ENCODE measurements at places on chromosomes 11 and 22. TPM values are rescaled to one million over a fixed set of nuclear protein-coding genes. Genes with fewer than 3 reads are reported as not detected.

FGF3 gene
- not detected for polyA plus RNA-seq

OR52A1 gene
- 0.05 TPM for polyA plus RNA-seq

DNA sequence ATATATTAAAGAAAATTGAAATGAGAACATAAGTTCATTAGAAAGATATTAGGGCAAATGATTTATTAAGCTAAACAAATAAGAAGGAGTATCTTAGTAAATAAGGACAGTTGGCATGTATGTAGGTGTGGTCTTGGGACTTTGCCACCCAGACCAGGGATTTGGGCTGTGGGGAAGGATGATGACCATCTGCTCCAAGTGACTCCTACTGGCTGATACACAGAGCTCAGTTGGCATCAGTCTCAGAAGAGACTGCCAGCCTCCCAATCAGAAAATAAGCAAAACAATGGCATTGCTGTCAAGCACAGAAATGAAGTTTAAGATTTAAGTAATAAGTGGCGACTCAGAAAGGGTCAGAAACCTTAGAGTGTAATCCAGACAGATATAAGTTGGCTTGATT is 49.5 kb downstream of the PAX6 start:
- no peak for DNase-seq

DNA sequence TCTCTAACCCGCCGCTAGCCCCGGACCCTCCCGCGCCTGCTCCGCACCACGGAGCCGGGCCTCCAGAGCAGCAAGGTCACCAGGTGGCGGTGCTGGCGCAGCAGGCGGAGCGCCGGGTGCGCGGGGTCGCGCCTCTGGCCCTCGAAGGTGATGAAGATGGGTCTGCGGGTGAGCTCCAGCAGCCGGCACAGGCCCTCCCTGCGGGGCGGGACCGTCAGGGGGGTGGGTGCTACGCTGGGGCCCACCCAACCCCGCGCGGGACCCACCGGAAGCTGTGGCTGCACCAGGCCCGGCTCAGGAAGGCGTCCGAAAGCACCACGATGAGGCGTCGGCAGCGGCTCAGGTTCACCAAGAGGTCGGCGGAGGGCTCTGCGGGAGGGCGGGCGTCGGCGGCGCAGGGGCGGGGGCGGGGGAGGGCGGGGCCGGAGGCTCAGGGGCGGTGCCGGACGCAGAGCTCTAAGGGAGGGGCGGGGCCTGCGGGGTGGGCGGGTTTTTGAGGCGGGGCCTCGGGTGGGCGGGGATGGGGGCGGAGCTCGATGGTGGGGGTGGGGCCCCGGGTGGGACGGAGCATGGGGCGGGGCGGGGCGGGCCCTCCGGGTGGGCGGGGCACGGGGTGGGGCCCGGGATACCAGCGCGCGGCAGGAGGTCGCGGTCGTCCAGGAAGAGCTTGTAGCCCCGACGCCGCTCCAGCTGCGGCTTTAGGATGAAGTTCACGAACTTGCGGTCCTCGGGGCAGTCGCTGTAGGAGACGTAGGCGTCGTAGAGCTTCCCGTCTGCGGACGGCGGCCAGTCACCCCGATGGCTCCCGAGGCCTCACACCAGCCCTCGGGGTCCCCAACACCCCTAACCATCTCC is 7.8 kb downstream of the SIGIRR start:
- DNase-seq = no peak

GRCh38 chr22:30185129-30185528 is 61.4 kb downstream of the LIF start:
- no peak for DNase-seq

DNA sequence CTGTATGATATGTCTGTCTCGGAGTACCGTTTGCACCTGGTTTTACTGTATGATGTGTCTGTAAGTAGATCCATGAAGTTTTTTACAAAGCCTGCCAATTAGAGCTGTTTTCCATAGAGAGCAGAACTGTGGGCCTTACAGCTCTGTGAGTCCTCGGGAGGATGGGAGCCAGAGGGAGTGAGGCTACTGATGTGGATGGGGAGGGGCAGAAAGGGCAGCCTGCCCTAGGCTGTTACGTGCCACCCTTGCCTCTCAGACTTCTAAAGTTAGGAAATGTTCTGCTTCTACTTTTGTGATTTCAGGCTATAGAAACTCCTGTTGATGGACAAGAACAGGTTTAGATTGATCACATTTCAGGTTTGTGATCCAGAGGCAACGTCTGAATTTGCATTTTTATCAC is 105.2 kb downstream of the PPP6R3 start:
- no peak for DNase-seq

DNA sequence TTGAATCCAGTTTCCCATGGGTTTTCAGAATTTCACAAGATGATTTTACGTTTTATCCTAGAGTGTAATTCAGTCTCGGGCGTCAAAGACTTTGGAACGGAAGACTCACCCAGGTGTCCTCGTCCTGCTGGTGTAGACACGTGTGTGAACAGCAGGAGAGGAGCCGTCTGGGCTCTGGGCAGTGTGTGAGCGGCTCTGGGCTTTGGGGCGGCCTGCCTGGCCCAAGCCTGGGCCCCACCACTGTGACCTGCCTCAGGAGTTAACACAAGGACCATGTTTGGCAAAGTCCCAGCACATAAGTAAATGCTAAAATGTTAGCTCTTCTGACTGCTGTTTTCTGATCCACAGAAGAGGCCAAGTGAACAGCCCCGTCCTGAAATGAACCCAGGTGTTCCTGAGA is 1093.3 kb downstream of the BRD1 start:
- no peak for DNase-seq

- DNase-seq = no peak
Measured at GRCh38 chr11:66970807-66971442, 4.2 kb upstream of the C11orf86 start.

- no peak for DNase-seq
Measured at GRCh38 chr11:128052912-128053641, 534.3 kb downstream of the ETS1 start.

DNA sequence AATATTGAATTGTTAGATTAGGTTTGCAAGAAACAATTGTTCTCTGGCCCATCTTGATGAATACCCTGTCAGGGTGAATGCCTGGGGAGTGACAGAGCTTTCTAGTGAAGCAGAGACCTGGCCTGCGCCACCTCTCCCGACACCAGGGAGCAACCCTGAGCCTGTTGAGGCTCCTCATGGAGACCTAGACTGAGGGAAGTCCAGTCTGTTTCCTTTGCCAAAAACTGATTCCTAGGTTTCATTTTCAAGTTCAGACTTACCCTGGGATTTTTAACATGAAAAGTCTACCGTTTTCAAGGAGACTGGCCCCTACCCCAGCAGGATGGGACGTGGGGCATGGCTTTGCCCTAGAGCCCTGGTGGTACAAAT is 173.7 kb upstream of the SORL1-AS1 start:
- DNase-seq = no peak

SCO2 gene
- not detected for polyA plus RNA-seq

ACRV1 gene
- polyA plus RNA-seq = 0.29 TPM

Data from left renal cortex interstitium (tissue), 4 donors.